ENCODE measurements at places on chromosomes 6 and 20.
A peak's percentile ranks its signal among the peaks of the same experiment; 100 is the strongest.

DNA sequence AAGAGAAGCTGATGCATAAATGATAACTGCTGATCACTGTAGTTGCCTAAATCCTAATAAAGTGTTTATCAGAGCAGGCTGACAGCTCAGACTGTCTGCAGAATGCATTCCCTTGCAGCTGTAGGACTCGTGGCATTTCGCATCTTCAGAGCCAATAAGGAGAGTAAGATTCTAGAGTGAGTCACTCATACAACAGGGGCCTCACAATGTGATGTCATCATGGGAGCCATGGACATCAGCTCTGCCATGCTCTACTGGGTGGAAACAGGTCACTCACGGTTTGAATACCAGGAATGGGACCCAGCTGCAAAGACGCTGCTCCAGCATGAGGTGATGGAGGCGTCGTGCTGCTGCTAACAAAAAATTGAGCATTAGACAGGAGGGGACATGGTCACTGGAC, 7.4 kb downstream of the FAM209B start:
- no peak for DNase-seq

GRCh38 chr6:150906641-150907326, 41.3 kb downstream of the MTHFD1L start:
- DNase-seq = no peak

DNA sequence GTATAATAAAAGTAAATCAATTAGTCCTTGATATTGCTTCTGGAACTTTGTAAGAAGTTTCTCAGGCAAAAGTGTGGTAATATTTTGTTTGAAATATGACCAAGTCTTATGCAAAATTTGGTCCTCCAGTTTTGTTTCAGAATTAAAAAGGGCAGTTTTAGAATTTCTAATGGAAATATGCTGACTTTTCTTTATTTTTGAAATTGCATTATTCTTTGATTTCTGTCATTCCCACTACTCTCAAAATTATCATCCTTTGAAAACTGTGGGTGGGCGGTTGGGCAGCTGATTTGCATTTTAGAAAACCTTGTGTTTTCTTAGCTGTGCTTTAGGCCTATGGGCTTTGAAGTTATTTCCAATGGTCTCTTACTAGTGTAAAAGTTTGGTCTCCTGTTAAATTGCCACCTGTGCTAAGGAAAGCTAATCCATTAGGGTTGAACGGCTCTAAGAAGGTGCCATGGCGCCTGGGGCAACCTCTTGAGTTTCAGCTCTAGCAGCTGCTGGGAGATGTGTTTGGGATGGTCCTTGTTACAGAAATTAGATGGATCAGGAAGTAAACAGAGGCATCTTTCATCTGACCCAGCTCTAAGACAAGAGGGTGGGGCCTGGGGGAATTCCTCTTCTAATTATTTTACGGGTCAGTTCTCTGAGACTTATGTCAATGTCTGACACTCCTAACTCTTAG, 880.8 kb upstream of the SLC35B3 start:
- peak; percentile 36 for DNase-seq

DNA sequence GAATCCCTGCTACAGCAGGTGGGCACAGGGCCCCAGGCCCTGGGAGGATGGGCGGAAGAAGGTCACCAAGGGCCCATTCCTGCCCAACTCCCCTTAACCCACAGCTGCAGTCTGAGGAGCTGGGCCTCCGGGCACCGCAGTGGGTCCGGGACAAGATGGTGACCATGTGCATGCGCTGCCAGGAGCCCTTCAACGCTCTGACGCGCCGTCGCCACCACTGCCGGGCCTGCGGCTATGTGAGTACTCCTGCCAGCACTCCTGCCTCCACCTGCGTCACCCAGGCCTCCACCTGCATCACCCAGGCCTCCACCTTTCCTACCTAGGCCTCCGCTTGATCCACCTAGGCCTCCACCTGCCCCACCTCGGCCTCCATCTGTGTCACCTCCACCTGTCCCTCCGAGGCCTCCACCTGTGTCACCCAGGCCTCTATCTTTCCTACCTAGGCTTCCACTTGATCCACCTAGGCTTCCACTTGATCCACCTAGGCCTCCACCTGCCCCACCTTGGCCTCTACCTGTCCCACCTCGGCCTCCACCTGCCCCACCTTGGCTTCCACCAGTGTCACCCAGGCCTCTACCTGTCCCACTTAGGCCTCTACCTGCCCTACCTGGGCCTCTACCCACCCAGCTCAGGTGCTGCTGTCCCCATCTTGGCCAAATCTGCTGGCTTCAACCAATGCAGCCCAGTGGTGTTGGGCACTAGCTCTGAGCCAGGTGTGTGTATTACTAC, 16.8 kb downstream of the FGD2 start:
- no peak for DNase-seq

- DNase-seq = no peak
Observed at GRCh38 chr6:108751282-108751681, 96.9 kb upstream of the ARMC2 start.

DNA sequence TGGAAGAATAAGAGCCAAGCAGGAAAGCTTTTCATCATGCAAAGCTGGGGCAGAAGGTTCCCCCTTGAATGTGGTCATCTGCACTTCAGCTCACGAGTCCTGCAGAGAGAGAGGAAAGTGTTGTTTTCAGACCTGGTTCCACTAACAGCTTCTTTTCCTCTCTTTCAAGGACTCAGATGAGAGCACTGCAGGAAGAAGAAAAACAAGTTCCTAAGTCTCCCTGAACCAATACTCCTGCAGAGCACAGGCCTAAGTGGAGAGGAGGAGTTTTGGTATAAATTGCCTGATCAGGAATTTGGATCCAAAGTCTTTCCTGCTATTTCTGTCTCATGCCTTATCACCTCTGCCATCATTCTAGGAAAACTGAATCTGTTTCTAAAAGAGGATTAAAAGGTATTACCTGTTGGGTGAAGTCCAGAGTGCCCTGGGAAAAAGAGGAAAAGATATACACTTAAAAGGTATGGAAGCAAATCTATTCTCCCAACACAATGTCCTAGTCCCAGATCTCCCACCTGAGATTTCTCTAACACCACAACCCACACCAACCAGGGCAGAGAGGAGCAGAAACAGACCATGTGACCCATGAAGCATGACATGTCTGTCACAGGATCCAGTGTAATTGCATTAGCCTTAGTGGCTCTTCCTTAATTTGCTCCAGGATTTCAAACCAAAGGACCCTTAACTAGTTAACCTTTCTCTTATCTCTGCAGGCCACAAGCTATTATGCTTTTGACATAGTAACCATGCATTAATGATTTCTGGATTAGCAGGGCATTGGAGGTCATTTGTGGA, 12.2 kb downstream of the HLA-DRB5 start:
- peak; percentile 29 for DNase-seq

Measured in WERI-Rb-1 (cell line).